Fibroblast of lung (primary cell): ENCODE measurements at places on chromosomes 16 and 17. TPM values are rescaled to one million over a fixed set of nuclear protein-coding genes. Genes with fewer than 3 reads are reported as not detected.

- H3K4me3 ChIP-seq, result no peak overlapping the region
- no peaks in the 10 kb centered on the region for H3K4me1 ChIP-seq
- no peak for DNase-seq
- H3K27ac ChIP-seq, result no peak overlapping the region
- H3K27me3 ChIP-seq, result no peaks in the 10 kb centered on the region
- no peaks in the 10 kb centered on the region for H3K36me3 ChIP-seq
Observed at GRCh38 chr16:79037521-79038373, 562.8 kb downstream of the MAF start.

- peaks cover 7% of the 10 kb centered on the region for H3K27me3 ChIP-seq
- H3K4me3 ChIP-seq, result peak overlapping the region; percentile 47
- no peak overlapping the region for H3K27ac ChIP-seq
- H3K4me1 ChIP-seq, result no peaks in the 10 kb centered on the region
Observed at GRCh38 chr17:7330638-7331015, 1.5 kb upstream of the NEURL4 start.

The SPNS2 gene
- total RNA-seq, result under 0.01 and 0.17 TPM in 2 replicates

DNA sequence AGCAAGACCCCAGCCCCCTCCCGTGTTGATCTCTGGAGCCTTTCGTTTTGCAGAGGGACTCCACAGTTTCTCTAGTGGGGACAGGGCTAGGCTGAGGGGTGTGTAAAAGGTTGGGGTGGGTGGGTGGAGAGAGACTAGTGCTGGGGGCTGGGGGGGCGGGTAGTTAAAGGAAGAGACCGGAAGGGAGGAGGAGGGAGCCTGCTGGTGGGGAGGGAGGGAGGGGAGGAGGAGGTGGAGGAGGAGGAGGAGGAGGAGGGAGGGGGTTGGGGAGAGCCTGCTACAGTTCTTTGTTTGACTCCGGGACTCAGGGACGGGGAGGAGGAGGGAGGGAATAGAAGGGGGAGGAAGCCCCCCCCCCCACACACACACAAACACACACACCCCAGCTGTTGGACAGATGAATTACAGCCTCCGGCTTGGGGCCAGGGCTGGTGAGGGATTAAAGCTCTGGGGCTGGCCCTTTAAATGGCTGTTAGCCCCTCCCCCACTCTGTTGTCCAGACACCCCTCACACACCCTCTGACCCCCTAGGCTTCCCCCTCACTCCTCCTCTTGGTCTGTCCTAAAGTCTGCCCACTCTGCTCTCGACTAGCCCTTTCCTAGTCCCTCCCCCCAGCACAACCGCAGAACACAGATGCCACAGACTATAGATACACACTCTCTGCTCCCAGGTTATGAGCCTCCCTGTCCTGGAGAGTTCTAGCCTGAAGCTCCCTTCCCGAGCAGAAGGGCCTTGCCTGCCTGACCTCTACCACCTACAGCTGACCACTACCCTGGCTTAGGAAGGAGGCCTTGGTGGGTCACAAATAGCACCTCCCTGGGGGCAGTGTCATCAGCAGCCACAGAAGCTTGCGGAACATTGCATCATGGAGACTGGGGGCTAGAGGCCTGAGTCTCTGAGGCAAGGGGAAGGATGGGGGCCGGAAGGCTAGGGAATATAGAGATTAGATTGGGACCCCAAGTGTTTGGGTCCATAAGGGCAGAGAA lies 4.4 kb downstream of the KDM6B start:
- peak overlapping the region; percentile 98 for H3K27ac ChIP-seq
- DNase-seq, result peak; percentile 75
- peaks cover 7% of the 10 kb centered on the region for H3K36me3 ChIP-seq
- peaks cover 26% of the 10 kb centered on the region for H3K4me1 ChIP-seq
- H3K27me3 ChIP-seq, result no peaks in the 10 kb centered on the region

DNA sequence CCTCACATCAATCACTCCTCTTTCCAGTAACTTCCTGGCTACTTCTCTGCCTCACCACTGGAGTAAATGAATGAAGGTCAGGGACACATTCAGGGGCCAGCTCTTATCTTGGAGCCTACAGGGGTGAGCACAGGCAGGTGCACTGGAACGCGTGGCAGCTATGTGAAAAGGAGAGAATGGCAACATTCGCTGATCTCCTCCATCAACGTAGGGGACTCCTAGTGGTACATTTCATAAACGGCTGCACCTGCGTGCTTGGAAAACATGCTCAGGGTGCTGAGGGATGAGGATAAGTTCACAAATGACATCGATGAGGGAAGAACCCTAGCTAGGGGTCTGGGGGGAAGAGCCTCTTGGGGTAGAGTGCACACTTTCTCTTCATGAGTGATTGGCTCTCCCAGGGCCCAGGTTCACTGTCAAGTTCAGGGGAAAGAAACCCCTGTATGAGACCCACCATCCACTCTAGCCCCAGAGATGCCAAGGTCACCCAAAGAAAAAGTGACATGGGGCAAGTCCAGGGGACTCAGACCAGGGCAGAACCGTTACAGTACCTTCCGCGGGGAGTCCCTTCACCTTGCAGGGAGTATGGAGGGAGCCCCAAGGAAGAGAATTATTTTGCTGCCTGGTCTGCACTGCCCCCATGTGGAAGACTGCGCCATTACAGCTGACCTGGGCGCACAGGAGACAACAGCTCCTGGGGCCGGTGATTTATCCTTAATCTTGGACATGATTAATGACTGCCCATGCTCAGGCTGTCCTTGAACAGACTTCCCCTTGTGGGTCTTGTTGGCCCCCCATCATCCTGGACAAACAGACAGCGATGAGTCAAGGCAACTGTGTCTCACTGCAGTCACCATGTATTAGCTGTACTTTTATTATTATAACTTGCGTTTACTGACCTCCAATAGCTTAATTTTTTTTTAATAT lies 30.1 kb downstream of the VAC14 start:
- DNase-seq, result peak; percentile 39
- H3K36me3 ChIP-seq, result peaks cover 3% of the 10 kb centered on the region
- H3K4me3 ChIP-seq, result no peak overlapping the region
- H3K4me1 ChIP-seq, result peaks cover 8% of the 10 kb centered on the region
- no peaks in the 10 kb centered on the region for H3K27me3 ChIP-seq

DNA sequence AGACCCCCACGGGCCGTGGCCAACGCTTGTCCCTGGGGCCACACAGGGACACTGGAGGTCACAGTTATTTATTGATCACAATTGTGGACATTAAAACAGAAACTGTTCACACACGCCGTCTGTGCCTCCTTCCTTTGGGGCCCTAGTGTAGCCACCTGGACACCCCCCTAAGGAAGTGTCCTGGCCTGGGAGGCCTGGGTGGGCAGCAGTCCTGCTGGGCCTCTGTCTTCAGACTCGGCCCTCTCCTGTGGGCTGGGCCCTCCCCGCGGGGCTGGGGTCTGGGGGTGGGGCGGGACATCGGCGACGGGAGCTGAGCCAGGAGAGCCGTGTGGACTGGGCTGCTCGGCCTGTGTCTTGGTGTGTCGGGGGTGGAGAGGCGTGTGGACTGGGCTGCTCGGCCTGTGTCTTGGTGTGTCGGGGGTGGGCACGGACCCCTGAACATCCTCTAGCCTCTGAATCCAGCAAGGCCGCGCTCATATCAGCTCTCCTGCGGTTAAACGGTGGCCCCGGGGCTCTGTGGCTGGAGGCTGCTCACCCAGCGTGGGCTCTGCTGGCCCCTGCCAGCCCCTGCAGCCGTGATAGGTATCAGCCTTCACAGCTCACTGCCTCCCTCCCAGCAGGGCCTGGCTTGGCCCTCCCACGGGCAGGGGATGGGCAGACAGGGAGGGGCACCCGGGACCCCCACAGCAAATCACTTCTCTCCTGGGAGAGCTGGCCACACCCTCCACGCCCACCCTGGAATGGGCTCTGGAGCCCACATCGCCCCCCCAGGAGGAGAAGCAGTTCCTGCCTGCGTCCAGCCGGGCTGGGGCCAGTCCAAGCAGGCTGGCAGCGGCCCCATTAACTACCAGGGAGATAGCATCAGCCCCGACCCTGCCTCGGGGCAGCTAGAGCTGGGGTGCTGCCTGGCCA lies 1.1 kb upstream of the NHLRC4 start:
- H3K27ac ChIP-seq, result no peak overlapping the region
- DNase-seq, result peak; percentile 22

- no peak overlapping the region for H3K27ac ChIP-seq
- H3K27me3 ChIP-seq, result peaks cover 43% of the 10 kb centered on the region
- DNase-seq, result no peak
Observed at GRCh38 chr16:81442220-81442915, 2.2 kb upstream of the CMIP start.

The ELMO3 gene
- total RNA-seq, result 0.26 and 0.33 TPM in 2 replicates

The SYT17 gene
- total RNA-seq, result 0.26 and 0.33 TPM in 2 replicates

- H3K4me3 ChIP-seq, result peak overlapping the region; percentile 4
- peaks cover 3% of the 10 kb centered on the region for H3K27me3 ChIP-seq
Observed at GRCh38 chr17:21452377-21453143, 76.4 kb downstream of the KCNJ12 start.

DNA sequence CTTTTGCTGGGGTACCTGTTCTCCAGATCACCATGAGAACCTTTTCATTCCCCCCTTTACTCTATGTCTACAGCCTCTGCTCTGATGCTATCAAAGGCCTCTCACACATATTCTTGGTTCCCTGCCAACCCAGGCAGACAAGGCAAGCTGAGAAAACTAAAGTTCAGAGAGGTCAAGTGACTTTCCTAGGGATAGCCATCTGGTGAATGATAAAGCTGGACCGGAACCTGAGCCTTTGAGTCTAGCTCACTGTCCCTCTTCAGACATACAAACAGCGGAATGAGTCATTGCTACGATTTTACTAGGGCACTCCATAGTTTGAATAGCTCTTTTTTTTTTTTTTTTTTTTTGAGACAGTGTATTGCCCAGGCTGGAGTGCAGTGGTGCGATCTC lies 73.3 kb downstream of the XYLT1 start:
- no peaks in the 10 kb centered on the region for H3K27me3 ChIP-seq
- H3K27ac ChIP-seq, result no peak overlapping the region
- H3K4me1 ChIP-seq, result peaks cover 6% of the 10 kb centered on the region
- H3K4me3 ChIP-seq, result no peak overlapping the region

DNA sequence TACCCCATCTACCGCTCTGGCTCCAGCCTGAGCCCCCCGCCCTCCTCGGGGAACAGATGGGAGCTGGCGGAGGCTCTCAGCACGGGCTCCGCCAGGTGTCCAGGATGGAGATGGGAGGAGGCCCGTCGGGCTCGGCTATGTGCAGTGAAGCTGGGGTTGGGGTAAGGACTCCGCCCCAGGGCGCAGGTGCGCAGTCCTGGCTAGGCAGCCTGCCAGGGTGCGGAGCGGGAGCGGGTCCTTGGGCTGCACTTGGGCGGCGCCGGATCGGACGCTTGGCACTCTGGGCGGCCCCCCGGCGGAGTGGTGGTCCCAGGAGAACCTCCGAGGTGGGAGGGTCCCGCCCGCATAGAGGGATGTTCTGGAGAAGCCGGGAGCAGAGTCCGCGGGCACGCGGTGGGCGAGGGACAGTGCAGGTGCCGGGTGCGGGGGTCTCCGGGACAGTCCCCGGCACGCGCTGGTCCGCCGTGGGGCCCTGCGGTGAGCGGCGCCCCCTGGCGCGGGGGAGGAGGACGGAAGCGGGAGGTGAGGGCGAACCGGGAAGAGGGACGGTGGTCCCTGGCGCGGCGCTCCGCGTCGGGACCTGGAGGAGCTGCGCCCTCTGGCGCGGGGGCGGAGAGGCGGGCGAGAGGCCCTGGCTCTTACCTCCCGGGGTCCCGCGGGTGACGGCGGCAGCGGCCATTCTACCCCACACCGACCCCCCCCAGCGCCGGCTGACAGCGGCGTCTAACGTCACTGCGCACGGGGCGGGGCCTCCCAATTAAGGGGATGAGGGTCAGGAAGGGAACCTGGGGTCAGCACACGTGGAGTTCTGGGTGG lies at the start of gene CAMTA2:
Gene CAMTA2, minus strand, starts transcription at position 725 of the 816 bp plus-strand sequence. CDS start 1,453 bp downstream, outside the sequence.
- H3K27ac ChIP-seq, result peak within 1 kb of the TSS; percentile 87
- H3K4me1 ChIP-seq, result peaks cover 7% of the 10 kb centered on the region
- peak within 1 kb of the TSS; percentile 82 for H3K4me3 ChIP-seq
- peaks cover 3% of the 10 kb centered on the region for H3K36me3 ChIP-seq

The TBC1D3K gene
- total RNA-seq, result not detected in 2 replicates

DNA sequence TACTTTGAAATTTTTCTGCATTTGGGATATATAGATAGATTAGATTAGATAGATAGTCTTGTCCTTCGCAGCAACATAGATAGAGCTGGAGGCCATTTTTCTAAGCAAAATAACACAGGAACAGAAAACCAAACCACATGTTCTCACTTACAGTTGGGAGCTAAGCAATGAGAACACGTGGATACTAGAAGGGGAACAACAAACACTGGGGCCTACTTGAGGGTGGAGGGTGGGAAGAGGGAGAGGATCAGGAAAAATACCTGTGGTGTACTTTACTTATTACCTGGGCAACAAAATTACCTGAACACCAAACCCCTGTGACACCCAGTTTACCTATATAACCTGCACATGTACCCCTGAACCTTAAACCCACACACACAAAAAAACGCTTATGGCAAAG lies 14.3 kb downstream of the PRKAR1A start:
- no peak overlapping the region for H3K4me3 ChIP-seq
- H3K4me1 ChIP-seq, result no peaks in the 10 kb centered on the region
- H3K27ac ChIP-seq, result no peak overlapping the region
- H3K27me3 ChIP-seq, result no peaks in the 10 kb centered on the region
- H3K36me3 ChIP-seq, result peaks cover 9% of the 10 kb centered on the region

- no peaks in the 10 kb centered on the region for H3K4me1 ChIP-seq
- no peak overlapping the region for H3K4me3 ChIP-seq
- no peak overlapping the region for H3K27ac ChIP-seq
- no peaks in the 10 kb centered on the region for H3K36me3 ChIP-seq
- DNase-seq, result no peak
Observed at GRCh38 chr17:17345686-17346427, 42.7 kb downstream of the NT5M start.
